ENCODE measurements at places on chromosomes 1 and 21. TPM values are rescaled to one million over a fixed set of nuclear protein-coding genes. Genes with fewer than 3 reads are reported as not detected.

Gene S100A4
- 238 TPM for polyA plus RNA-seq

Gene MAP3K21
- 0.24 TPM for polyA plus RNA-seq

Gene GJC2
- 0.96 TPM for polyA plus RNA-seq

Gene TTC34
- polyA plus RNA-seq, result 0.18 TPM

Gene BCL2L15
- polyA plus RNA-seq, result 0.31 TPM
